ENCODE measurements at places on chromosomes 3 and 15.

DNA sequence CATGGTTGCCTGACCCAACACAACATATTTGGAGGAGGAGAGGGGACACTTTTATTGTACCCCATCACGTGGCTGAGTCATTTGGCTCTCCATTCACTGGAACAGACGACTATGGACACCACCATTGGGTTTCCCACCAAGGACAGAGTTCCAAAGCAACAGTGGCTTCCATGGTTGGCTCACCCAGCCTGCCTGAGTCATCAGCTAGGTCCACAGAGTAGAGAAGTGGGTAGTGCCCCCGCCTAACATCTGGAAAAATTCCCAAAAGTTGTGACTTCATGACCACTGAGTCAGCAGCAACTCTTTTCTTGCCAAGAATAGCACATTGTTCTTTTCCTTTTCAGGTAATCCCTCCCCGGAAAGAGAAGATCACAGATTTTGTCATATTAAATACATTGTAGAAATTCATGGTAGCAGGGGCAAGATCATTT lies 3.0 kb upstream of the PPP1R2 start:
- peak; percentile 50 for DNase-seq

DNA sequence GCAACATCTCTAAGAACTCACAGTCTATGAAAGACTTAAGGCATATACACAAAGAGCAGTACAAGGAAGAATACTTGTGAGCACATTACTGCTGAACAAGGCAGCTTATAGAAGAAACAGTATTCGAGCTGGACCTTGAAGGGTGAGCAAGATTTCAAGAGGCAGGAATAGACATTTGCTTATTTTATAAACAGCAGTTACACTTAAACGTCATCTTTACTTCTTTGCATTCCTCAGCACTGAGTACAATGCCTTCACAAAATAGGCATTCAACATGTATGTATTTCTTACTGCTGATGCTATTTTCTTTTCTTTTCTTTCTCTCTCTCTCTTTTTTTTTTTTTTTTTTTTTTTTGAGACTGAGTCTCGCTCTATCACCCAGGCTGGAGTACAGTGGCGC lies 205.8 kb downstream of the ZIC4 start:
- no peak for DNase-seq

- peak; percentile 64 for DNase-seq
Observed at GRCh38 chr15:72155635-72156616, 37.7 kb downstream of the SENP8 start.

DNA sequence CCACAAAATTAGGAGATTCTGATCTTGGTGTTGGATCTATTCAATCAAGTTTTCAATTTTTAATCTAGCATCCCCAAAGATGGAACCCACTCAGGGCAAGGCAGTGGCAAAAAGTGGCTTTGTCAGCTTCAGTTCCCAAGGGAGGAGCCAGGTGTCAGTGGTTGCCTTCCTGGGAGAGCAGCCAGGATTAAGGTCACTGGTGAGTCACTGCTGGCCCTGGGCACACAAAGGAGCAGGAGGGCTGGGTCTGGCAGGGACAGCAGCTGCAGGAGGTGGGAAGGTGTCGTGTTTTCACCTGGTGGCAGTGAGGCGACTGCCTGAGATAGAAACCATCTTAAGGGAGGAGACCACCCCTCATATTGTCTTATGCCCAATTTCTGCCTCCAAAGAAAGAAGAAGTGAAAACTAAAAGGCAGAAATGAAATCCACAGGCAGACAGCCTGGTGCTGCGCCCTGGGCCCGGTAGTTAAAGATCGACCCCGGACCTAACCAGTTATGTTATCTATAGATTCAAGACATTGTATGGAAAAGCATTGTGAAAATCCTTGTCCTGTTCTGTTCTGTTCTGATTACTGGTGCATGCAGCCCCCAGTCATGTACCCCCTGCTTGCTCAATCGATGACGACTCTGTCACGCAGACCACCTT lies 5.9 kb upstream of the KLHL25 start:
- DNase-seq: no peak

DNA sequence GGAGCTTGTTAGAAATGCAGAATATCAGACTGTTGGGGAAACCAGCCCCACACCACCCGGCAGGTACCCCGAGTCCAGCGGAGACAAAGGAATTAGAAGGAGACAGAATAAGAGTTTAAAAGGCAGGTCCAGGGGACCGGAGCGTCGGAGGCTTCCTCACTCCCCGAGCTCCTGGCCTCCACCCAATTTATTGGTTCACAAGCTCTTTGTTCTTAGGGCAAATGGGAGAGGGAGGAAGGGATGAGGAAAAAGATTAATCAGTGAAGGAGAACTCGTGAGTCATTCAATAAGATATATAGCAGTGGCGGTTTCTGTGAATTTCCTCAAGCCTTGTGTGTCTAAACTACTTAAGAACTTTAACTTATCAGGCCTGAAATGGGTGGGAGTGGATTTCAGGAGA lies 32.1 kb upstream of the WDR72 start:
- DNase-seq: no peak

All from T-helper 2 cell treated with Interferon-gamma antibody and Interleukin-4, amounts not matched to agents 5 μg/mL and 100 μg/mL, for 36 hours (primary cell).